Stimulated activated CD4-positive, alpha-beta T cell treated with anti-CD3 and anti-CD28 coated beads, Interleukin-2, amount 100 ng/mL, for 24 hours (primary cell): ENCODE measurements at places on chromosomes 6 and 20.

GRCh38 chr20:35893942-35894341 is 60.4 kb downstream of the SCAND1 start:
- no peak for DNase-seq

- DNase-seq = no peak
These were observed 231.8 kb downstream of the SOD2 start for GRCh38 chr6:159461266-159461665.

- no peak for DNase-seq
These were observed 235.0 kb downstream of the GMPR start for GRCh38 chr6:16473184-16473907.

DNA sequence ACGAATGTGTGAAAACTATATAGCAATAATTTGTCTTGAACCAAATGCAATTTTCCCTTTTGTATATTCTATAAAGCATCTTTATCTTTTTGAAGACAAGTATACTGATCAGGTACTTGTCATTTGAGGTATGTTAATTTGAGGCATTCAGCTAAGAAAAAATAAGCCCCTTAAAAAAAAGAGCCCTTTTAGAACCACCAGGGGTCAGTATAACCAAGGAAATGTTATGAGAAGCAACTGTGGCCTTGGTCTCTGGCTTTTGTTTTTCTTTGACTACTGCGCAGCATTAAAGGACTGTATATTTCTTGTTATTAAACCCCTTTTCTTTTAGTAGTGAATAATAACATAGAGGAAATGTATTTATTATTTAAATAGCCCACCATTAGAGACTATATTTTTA is 43.1 kb downstream of the CD109 start:
- DNase-seq = no peak

DNA sequence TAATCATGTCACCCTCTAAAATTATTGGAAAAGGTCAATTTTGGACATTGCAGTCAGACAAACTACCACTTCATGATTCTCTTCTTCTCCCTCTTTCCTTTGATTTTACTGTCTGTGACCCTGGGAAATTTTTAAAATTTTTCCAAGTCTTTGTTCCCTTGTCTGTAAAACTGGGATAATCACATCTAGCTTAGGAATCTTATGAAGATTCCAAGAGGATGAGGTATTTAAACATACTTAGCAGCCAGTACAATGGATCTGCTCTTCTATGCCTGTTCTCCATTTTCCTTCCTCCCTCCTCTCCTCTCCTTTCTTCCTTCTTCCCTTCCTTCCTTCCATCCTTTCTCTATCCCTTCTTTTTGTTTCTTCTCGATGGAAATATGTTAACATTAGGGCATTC is 651.6 kb upstream of the MARCKS start:
- DNase-seq = no peak

DNA sequence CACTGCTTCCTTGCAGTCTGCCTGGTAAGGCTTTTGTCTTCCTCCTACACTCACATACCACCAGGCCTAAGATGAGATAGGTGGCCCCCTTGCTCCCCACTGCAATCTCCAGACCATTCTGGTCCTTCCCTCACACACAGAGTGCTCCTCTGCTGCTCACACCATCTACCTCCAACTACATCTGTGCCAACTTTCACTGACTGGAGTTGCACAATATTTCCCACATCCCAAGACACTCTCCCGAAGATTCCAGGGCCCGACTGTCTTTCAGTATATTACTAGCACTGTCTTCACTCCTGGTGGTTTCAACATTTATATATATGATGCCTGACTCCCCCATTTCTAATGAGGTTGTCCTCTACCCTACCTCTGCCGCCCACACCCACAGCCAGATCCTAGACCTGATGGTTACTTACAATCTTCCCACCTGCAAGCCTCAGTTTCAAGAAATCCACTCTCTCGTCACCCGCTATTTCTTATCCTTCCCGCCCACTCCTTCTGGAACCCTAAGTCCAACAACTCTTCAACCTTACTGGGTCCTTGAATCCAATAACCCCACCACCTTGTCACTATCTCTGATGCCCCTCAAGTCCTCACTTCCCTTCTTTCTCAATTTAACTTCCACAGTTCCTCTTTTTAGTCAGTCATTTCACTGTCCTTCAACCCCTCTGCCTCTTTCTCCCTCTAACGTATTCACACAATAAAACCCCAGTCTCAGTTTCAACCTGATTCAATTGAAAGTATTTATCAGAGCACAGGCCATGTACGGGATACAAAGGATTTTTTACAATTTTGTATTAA is 21.6 kb downstream of the RALGAPA2 start:
- no peak for DNase-seq

DNA sequence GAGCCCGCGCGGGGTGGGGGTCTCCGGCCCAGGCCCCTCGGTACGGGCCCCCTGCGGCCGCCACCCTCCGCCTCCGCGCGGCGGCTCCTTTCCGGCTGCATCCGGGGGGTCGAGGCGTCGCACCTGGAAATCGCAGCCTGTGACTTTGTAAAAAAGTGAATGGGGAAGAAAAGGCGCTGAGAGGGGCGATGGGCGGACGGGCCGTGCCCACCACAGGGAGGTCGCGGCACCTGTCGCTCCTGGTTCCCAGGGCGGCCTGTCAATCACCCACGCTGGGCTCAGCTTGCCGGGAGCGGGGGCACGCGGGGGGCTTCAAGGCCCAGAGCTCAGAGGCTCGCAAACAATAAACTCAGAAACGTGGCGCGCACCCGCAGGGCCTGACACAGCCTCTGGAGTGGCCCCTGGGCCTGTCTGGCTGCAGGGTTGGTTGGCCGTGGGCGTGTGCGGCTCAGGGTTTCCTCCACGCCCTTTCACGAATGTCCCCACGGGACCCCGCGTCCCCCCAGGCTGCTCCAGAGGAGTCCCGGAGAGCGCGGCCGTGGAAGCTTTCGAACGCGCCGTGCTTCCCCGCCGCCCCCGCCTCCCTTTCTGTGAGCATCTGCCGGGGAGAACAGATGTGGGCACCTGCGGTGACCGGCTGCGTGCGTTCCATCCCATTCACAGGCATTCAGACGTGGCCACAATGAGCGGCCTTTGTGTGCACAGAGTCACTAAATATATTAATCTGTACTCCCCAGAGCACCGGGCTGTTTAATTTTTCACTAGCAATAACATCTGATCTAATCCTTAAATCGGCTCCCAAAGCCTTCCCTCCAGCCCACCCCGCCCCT is 6.1 kb upstream of the DLL1 start:
- DNase-seq = no peak

GRCh38 chr6:100719883-100720682 is 161.0 kb downstream of the ASCC3 start:
- DNase-seq = no peak

DNA sequence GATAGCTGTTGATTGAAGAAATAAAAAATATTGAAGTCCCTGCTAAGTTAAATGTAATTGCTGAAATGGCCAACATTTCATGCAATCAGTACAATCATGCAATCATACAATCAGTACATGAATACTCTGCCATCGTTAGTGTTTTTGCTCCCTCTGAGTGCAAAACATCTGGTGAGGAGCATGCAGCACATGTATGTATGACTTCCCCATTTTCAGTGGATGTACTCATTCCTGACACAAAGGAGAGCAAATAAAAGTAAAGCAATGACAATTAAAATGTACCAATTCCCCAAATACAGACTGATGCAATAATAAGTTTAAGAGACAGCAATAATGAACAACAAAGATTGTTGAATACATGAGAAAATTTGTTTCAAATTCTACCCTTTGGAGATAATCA is 140.7 kb downstream of the PLCB1 start:
- no peak for DNase-seq

GRCh38 chr6:29948277-29948676 is 5.9 kb downstream of the HLA-A start:
- no peak for DNase-seq

GRCh38 chr20:4073852-4074741 is 58.7 kb upstream of the RNF24 start:
- DNase-seq = no peak

DNA sequence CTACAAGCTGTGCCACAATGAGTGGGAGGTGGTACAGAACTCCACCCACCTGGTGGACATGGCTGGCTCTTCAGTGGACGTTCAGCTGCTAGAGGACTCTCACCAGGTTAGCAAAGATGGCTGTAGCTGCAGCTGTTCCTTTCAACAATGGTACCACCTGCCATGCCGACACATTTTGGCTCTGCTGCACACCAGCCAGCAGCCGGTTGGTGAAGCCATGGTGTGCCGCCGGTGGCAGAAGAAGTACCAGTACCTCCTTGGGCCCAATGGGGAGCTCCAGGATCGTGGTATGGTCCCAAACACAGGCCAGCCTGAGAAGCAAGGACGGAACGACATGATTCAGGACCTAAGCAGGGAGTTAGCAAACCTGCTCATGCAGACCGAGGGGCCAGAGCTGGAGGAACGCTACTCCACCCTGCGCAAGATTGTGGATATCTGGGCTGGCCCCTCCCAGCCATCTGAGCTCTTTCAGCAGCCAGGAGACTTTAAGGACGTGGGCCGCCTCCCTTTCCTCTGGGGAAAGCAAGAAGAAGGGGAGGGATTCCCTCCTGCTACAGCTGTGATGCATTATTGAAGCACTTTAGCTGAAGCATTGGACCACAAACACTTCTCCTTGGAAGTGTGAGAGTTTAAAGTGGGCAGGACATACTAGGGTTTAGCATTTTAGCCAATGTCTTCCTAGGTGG is 2.8 kb upstream of the ZSWIM1 start:
- DNase-seq = no peak

GRCh38 chr6:108920751-108921150 is 72.5 kb downstream of the ARMC2 start:
- no peak for DNase-seq

- DNase-seq = no peak
These were observed 37.7 kb downstream of the HECA start for GRCh38 chr6:139172567-139172966.

GRCh38 chr6:83006270-83006905 is 59.3 kb downstream of the UBE3D start:
- no peak for DNase-seq

DNA sequence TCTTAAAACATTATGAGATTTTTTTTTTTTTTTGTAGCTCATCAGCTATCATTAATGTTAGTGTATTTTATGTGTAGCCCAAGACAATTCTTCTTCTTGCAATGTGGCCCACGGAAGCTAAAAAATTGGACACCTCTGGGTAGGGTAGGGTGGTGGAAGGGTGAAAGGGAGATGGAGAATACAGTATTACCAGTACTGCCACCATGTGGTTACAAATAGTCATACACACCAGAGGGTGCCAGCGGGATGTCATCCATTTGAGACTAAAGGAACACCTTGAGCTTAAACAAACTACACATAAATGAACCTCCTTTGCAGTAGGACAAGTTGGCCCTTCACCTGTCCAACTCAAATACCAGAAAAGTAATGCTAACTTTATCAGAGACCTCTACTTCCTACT is 601.9 kb downstream of the HTR1B start:
- no peak for DNase-seq

- DNase-seq = no peak
These were observed 206.4 kb upstream of the SUPT3H start for GRCh38 chr6:45584127-45584526.

DNA sequence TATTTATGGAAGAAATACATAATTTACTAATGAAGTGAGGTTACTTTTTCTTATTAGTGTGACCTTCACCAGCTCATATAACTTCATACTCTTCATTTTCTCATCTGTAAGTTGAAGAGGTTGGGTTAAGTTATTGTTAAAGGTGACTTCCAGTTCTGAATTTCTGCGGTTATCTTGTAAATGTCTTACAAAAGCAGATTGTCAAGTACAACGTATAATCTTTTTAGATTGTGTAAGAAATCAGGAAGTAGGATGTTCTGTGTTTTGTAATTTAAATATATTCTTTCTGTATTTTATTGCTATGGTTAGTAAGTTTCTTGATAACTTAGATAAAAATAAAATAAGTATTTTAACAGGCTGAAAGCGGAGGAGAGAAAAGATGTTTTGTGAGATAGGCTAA is 12.0 kb downstream of the WTAP start:
- DNase-seq = no peak

DNA sequence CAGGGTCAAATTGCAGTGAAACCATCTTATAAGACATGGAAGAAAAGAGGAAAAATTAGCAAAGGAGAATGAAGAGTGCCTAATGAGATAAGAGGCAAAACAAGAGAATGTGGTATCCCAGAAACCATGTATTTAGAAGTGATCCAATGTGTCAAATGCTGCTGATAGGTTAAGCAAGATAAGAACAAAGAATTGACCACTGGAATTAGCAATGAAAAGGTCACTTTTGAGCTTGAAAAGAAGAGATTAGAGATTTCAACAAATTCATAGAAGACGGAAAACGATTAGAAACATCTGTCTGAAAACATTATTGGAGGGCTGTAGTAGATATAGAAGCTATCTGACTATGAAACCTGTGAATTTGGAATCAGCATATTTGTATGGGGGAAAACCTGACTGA is 112.2 kb downstream of the AHI1 start:
- no peak for DNase-seq

GRCh38 chr20:6311841-6312655 is 189.2 kb upstream of the FERMT1 start:
- DNase-seq = no peak

GRCh38 chr6:167495506-167496401 is 170.9 kb downstream of the TTLL2 start:
- DNase-seq = no peak

DNA sequence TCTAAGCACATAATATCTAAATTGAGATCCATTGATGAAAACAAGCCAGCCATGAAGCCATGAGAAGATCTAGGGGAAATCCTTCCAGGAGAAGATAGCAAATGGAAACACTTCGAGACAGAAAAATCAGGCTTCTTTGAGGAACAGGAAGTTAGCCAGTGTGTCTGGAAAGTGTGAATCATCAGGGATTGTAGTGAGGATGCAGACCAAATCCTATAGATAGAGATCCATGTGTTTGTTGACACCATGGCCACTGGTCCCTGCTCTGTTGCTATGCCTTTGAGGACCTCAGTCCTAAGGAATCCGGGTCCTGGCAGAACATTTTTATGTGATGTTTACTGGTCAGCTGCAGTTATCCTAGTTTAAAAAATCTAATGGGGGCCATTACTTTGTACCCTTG is 6.6 kb upstream of the ELOVL2 start:
- no peak for DNase-seq

DNA sequence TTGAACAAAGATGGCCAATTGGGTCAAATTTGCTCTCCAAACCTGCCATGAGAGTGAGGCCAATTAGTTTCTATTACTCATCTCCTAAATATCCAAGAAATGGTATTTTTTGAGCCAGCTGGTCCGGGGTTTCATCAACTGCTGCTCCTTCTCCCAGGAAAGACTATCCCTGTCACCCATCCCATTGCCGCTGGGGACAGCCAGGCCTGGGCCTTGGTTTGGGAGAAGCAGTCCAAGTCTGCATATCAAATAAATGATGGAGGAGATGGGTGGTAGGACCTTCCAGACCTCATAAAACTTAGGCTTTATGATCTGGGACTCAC is 46.7 kb upstream of the TTPAL start:
- DNase-seq = no peak

GRCh38 chr6:137698636-137699030 is 168.4 kb upstream of the TNFAIP3 start:
- DNase-seq = no peak
